ENCODE measurements at places on chromosomes 16 and 17.
A peak's percentile ranks its signal among the peaks of the same experiment; 100 is the strongest.

GRCh38 chr16:70579648-70580630 is 56.3 kb downstream of the SF3B3 start:
- no peak for DNase-seq

GRCh38 chr16:84764970-84765369 is 54.8 kb upstream of the CRISPLD2 start:
- DNase-seq = no peak

GRCh38 chr17:33870936-33871335 is 384.1 kb upstream of the CCL2 start:
- no peak for DNase-seq

DNA sequence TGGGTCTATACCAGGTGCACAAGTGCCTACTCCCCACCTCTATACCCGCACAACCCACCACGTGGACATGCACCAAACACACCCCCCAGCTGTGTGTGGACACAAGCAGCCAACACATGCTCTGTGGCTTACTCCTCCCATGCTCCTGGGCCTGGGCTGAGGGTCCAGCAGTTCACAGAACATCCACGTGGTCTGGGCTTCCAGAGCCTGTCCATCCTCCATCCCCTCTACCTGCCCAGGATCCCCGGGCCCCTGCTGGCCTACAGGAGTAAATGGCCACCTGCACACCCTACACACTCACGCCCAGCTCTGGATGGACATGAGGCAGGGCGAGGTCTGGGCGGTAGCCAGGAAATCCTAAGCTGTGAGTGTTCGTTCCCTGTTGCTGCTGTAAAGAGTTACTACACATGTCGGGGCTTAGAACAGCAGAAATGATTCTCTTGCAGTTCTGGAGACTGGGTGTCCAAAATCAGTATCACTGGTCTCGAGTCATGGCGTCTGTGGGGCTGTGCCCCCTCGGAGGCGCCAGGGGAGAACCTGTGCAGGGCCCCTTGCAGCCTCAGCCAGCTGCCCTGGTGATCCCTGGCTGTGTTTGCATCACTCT is 15.0 kb upstream of the RAI1 start:
- no peak for DNase-seq

DNA sequence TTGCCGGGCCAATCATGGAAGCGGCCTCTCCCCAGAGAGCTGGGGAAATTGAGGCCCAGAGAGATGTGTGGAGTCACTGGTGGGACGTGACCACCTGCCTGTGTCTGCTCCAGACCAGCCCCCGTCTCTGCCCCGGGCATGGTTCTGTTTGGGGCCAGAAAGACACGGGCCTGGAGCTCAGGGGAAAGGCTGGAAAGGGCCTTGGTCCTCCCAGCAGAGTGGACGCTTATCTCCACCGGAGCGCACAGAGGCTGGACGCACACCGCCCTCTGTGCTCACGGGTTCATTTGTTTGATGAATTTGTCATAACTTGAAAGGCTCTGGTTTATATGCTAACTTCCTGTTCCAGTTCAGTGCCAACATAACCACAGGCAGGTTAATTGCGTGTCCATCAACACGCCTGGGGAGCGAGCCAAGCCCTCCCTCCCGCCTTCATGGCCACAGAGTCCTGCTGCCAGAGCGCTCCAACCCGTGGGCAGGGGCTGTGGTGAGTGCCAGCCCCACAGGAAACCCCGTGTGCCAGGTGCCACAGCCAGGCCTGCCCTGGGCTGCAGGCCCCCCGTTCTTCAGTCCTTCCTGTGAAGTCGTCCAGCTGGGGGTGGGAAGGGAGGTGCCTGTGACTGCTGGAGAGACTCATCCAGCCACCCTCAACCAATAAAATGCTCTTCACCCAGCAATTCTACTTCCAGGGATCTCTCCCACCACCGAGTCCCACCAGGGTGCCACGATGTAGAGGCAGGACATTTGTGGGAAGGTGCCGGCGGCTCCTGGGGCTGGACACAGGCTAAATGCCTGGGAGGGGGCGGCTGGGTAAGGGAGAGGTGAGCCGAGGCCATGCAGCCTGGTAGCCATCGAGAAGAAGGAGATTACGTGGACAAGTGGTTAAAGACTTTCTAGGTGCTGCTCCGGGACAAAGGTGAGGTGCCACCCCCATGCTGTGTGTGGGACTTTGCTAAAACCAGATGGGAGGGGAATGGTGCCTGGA is 29.4 kb upstream of the BAHCC1 start:
- no peak for DNase-seq

GRCh38 chr17:44280392-44280937 is 12.5 kb upstream of the SLC4A1 start:
- no peak for DNase-seq

GRCh38 chr16:23424292-23424958 is 28.6 kb downstream of the COG7 start:
- no peak for DNase-seq

DNA sequence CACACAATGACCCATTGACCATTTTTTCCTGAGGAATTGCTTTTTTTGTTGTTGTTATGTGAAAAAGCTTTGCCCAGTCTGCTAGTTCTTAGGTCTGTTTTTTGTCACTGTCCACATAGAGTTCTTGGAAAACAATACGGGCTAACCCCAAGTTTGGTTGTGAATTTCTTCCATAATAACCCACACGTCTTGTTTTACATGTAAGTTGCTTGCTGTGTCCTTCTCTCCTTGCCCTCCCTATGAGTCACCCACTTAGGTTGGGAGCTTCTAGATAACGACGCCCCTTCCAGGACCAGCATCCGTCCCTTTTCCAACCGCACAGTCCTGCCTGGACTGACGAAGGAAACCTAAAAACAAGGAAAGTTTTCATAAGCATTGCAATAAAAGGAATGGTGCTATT is 175.3 kb upstream of the HS3ST3A1 start:
- no peak for DNase-seq

GRCh38 chr16:77335652-77336234 is 99.1 kb downstream of the ADAMTS18 start:
- peak; percentile 10 for DNase-seq

GRCh38 chr17:80035937-80036714 is at the start of gene CCDC40:
TSS of gene CCDC40 (plus strand) at chr17:80036642. CDS start at chr17:80036663, 21 bp downstream.
- DNase-seq = peak; percentile 92

GRCh38 chr17:80902963-80903611 is 88.6 kb upstream of the CHMP6 start:
- DNase-seq = no peak

GRCh38 chr16:46929378-46930332 is 43.8 kb downstream of the DNAJA2 start:
- DNase-seq = peak; percentile 79

DNA sequence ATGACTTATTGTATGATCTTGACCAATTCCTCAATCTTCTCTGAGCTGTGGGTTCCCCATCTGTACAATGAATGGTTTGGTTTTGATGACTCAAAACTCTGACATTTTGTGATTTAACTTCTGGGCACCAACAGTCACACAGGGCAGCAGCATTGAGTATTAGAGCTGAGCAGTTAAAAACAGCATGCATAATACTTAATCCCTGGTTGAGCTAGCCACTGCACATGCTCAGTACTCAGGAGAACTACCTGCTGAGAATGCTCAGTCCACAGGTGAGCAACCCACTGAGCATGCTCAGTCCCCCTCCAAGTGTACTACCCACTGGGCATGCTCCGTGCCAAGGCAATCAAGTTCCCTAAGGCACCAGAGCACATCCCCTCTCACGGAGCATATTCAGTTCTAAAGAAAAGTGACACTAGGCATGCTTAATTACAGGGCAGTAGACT is 68.7 kb downstream of the AIPL1 start:
- no peak for DNase-seq

DNA sequence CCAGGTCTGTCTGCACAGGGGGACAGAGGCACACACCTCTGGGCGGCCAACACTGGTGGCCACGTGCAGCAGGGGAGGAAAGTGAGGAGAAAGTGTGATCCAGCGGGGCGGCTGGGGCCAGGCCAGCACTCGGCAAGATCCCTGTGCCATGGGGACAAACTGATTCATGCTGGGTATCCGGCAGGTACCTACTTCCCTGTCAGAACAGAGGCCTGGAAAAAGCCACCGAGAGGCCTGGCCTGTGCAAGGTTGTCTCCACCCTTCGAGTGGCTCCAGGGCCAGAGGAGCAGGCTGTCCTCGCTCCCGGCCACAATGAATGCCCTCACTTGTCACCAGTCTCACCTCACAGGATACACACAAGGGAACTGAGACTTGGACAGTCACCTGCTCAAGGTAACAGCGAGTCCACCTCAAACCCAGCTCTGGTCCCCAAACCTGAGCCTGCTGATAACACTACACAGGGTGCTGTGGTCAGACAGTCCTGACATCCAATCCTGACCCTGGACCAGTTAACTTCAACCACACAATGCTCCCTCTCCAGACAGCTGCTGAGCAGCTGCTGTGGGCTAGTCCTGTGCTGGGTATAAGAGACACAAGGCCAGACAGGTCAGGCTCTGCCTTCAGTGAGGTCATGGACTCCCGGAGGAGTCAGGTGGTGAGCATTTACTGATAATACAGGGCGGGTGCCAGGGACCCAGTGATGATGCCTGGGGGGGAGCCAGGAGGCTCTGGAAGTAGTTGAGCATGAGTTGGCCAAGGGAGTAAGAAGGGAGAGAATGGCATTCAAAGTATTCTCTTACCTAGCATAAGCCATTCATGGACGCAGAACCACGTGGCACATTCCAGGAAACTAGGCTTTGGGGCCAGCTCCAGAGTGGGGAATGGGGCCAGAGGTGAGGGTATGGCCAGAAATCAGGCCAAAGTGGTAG is 53.0 kb downstream of the VAC14 start:
- peak; percentile 99 for DNase-seq

- no peak for DNase-seq
These were observed 9.6 kb downstream of the HIC1 start for GRCh38 chr17:2064520-2064971.

DNA sequence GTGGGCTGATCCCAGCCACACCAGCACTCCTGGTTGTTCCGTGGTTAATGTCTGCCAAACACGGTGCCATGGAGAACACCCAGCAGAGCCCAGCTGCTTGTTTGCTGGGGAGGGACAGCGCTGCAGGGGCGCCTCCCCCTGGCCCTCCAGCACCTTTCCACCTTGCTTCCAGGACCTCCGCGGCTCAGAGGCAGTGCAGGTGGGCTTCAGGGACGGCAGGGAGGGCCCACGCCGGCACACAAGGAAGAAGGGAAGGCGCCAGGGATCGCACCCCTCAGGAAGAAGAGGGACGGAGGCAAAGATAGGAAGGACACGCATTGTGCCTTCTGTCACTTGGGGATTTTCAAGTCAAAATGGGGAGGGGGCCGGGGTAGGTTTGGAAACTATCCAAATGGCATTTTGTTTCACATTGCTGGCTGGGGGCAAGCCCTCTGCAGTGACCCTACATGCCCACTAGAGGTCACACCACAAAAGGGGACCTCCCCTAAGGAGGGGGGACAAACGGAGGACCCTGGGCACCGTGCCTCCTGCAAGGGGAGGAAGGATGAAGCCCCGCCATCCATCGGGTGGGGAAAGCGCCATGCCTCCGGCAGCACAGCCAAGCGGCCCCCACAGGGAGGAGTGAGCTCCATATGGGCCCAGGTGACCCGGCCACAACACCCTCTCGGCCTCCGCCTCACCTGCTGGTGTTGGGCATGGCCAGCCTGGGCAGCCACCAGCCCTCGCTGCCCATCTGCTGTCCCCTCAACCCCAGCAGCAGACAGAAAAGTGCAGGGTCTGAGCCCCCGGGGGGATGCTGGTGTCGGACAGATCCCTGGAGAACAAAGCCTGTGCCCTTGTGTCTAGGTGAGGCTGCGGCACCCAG is 7.5 kb upstream of the C16orf95 start:
- no peak for DNase-seq

- no peak for DNase-seq
These were observed 1.7 kb upstream of the STAT5A start for GRCh38 chr17:42286411-42287221.

DNA sequence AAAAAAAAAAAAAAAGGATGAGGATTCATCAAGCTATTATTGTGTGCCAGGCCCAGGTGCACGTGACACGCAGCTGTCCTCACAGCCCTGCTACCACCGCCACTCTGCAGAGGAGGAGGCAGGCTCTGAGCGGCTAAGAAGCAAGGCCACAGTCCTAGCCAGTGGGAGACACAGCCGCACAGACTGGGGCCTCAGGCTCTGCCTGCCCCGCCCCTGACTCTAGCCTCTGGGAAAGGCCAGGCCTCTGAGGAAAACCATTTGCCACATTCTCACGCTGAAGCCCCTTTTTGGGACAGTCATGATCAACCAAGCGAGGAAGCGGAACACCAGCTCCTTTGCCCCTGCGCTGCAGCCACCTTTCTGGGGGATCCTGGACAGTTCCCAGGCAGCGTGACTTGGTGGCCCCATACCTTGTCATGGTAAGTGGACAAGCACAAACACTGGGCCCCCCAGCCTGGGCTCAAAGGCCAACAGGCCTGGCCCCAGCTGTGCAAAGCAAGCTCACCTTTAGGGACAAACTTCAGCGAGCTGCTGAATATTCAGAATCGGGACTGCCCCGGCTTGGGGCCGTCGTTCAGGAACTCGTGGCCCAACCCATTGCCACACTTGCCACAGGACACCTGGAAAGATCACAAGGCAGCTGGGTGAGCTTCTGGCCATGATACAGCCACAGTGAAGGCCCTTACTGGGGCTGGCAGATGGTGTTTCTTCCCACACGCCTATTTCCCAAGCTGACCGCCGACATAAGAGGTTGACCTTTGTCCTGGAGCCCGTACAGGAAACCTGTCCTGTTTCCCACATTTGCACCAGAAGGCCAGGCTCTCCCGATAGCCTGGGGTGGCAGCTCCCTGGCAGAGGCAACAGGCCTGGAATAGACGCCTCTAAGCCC is 2.5 kb downstream of the MSRB1 start:
- DNase-seq = peak; percentile 78

DNA sequence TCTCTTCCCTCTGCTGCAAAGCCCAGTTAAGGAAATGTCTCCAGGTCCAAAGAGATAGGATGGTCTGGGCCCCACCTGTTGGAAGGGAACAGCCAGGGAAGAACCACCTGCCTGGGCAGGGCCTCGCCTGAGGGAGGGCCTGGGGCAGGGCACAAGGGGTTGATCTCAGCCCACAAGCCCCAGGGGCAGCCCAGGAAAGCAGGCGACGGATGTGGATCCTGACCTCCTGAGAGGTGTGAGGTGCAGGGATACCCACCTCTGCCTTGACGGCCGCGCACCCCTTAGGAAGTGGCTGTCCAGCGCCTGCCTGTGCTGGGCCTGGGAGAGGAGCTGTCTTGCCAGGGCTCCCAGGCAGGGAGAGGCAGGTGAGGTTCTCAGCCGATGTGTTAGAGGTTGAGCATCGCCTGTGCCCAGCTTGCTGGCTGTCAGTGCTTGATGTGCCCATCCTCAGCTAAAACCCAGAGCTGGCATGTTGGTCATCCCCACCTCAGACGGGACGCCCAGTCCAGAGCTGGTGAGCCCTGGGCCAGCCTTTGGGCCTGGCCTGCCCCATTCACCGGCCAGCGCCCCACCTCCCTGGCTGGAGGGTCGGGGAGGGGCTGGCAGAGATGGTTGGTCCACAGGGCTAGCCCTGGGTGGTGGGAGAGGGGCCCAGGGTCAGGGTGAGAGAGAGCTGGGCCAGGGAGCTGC is 434 bp downstream of the CEMP1 start:
- DNase-seq = no peak

- no peak for DNase-seq
These were observed 9.4 kb downstream of the C17orf100 start for GRCh38 chr17:6660805-6661463.

GRCh38 chr17:42097691-42098631 is at the start of gene ZNF385C:
TSS of gene ZNF385C (minus strand) at chr17:42098473. CDS start at chr17:42063056, 35,417 bp downstream.
- no peak for DNase-seq
